ENCODE measurements at places on chromosomes 6 and 20.

- no peak for DNase-seq
Measured at GRCh38 chr6:83985308-83985713, 48.3 kb upstream of the MRAP2 start.

DNA sequence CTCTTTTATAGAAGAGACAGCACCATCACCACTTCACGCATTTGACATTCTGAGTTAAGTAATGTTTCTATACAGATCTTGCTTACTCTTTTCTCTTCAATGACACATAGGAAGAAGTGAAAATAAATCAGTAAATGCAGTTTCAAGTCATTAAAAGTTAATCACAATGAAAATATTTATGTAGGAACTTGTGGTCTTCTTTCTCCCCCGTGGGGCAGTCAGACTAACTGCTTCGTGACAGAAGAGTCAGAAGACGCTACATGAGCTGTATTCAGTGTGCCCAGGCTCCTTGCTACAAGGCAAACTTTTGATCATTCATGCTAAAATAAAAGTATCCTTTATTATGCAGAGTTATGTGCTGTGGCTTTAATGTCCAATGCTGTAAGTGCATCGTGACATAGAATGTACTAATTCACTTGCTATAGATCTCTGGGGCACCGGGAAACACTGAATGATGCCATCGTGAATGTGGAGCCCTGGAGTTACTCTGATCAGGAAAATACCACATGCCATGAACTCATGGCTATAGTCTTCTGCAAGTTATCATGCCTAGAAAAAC is 117.8 kb upstream of the TRAF3IP2 start:
- DNase-seq: no peak

- DNase-seq: no peak
Measured at GRCh38 chr6:33432546-33432945, 12.7 kb downstream of the SYNGAP1 start.

GRCh38 chr6:30876039-30876730 is 8.1 kb upstream of the DDR1 start:
- peak; percentile 37 for DNase-seq

DNA sequence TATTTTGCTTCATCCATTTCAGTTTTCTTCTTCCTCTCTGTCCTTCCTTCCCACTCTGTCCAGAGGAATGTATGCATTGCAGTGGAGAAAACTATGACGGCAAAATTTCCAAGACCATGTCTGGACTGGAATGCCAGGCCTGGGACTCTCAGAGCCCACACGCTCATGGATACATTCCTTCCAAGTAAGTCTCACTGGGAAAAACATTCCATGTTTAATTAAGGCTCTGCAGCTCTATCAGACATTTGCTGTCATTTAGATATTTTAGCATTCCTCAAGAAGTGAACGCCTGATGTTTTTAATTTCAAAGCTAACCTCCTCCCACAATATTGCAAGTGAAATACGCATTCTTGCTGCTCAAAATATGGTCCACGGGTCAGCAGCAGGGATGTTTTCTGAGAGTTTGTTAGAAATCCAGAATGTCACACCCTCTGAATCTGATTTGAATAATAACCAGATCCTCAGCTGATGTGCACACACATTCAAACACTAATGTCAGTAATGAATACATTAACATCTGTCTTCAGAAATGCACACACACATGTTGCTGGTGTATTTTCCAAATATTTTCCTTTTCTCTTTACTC is 12.8 kb downstream of the PLG start:
- DNase-seq: no peak

GRCh38 chr6:24581084-24581669 is 64.8 kb downstream of the KIAA0319 start:
- DNase-seq: peak; percentile 77

GRCh38 chr20:52833901-52834300 is 138.3 kb upstream of the TSHZ2 start:
- DNase-seq: no peak

DNA sequence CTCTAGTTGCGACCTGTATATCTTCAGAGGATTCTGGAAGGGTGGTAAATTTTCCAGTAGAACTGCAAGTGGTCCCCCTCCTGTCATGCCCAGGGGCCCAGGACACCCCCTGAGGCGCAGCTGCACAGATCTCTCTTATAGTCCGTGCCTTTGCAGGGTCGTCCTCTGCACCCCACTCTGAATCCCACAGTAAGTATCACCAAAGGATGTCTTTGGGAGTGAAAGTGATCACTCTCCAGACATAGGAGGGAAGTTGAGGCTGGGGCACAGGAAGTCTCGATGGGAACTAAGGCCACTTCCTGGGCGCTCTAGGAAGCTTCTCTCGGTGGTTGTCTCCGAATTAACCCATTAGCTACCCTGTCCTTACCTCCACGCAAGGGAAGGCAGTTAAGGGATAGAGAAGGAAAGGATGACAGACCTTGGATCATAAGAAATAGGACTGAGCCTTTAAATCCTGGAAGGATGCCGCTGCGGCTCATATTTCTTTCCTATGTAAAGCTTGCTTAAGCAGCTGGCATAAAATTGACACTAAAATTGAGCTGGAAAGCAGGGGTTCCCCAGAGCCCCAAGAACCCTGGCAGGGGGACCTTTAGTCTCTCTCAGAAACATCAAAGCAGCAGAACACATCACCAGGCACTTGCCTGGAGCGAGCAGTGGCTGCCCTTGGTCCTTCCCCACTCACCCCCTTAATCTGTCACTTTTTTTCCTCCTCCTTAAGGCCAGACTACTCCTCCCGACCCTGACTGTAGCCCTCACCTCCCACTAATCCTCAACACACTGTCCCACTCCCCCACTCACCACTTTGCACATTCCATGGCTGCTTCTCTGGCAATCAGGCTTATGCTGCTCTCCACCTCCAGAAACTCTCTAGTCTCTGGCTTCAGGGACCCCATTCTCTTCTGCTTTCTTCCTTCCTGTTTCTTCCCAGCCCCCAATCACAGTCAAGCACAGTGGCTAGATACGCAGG is at the start of gene ZKSCAN4:
Gene ZKSCAN4, minus strand, starts transcription at position 261 of the 967 bp plus-strand sequence. CDS start 289 bp downstream, outside the sequence.
- DNase-seq: peak; percentile 95

GRCh38 chr6:142183351-142183750 is 36.3 kb downstream of the VTA1 start:
- no peak for DNase-seq

Data from ELR (cell line).